Choroid plexus epithelial cell (primary cell): ENCODE measurements at places on chromosomes 2 and 18.
A peak's percentile ranks its signal among the peaks of the same experiment; 100 is the strongest.

DNA sequence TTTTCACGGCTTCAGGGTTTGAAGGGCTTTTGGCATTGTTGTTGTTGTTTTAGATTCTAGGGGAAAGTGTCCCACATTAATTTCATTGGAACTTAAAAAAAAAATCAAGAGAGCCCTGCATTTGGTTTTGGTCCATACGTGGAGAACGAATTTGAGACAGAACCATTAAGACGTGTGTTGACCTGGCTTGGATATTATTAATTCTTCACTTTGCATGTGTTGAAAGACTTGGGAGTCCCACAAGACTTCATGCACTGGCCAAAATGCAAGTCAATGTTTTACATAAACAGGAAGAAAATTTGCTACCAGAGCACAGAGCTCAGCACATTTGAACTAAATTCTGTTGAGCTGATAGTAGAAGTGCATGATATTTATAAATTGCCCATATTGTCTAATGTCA is 761.2 kb upstream of the ACVR2A start:
- no peak for DNase-seq

DNA sequence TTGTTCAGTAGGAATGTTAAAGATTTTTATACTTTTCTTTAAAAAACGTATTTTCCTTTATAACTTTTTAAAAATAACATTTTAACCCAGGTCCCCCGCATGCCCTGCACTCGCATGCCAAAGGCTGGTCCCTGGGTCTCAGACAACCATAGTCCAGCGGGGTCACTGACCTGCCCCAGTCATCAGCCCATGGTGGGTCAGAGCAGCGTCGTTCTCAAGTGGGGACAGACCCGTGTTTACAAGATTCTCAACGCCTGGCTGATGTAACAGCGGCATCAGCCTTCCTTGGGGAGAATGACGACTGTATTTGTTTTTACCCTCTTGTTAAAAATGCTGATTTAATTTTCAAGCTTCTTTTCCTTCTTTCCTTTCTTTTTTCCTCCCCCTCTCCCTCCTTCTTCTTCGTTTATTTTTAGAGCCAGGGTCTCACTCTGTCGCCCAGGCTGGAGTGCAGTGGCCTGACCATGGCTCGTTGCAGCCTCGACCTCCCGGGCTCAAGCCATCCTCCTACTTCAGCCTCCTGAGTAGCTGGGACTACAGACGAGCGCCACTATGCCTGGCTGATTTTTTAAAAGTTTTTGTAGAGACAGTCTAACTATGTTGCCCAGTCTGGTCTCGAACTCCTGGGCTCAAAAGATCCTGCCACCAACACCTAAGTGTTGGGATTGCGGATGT is 1.0 kb upstream of the EFHD1 start:
- no peak for DNase-seq

DNA sequence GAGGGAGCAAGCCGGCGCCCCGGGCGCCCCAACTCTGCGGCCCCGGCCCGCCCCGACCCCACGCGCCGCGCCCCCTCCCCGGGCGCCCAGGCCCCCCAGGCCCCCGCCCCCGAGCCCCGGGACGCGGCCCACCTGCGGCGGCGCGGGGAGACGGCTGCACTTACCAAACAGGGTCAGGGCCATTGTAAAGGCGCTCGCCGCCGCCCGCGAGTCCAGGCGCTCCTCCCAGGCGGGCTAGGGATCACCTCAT is 526 bp downstream of the CHN1 start:
- DNase-seq: no peak

GRCh38 chr2:183493040-183493439 is 368.8 kb downstream of the NUP35 start:
- DNase-seq: no peak

DNA sequence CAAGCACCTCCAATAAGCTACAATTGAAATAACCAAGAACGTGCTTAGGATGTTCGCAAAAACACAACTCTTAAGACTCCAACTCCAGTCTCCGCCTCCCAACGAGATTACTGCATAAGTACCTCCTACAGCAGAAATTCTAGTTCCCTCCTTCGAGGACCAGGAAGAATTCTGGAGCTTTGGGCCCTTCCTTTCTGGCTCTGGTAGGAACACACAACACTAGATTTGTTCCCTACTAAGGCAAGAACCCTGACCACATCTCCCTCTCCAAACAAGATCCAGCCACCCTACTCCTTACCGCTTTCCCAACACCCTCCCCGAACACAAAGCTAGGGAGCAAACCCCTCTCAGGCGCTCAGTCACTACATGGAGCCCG is 721 bp downstream of the ADAM17 start:
- peak; percentile 95 for DNase-seq

DNA sequence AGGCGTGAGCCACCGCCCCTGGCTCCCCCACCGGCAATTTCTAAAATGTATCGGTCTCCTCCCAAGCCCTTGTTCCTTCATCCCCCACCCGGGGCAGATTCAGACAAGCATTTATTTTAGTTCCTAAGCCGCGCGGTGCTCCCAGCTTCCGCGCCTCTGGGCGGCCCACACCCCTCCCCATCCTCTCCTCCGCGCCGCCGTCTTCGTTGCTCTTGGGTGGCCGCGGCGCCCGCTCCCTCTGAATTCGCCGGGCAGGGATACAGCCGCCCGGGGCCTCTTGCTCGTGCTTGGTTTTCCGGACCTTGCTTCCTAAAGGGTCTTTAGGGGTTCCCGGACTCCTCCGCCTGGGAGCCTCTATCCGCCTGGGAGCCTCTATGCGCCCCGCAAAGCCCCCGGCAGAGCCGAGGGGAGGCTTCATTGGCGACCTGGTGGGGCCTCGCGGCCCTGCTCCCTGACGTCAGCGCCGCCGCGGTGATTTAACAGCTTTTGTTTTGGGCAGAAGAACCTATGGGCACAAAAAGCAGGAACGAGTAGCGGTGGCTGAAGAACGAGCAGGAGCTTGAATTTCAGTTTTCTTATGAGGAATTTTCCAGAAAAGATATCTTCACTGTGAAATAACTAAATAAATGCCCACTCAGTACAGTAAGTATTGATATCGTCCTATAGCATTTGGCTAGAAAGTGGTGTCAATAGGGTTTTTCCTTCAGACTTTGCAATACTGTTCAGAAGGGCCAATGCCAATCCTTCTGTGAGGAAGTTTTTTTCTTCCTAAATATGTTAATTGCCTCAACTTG is 37.3 kb downstream of the PRKRA start:
- peak; percentile 74 for DNase-seq

- DNase-seq: no peak
Observed at GRCh38 chr2:203871371-203871983, 3.9 kb downstream of the CTLA4 start.

GRCh38 chr2:86372641-86373502 is 35.4 kb upstream of the REEP1 start:
- DNase-seq: peak; percentile 63

DNA sequence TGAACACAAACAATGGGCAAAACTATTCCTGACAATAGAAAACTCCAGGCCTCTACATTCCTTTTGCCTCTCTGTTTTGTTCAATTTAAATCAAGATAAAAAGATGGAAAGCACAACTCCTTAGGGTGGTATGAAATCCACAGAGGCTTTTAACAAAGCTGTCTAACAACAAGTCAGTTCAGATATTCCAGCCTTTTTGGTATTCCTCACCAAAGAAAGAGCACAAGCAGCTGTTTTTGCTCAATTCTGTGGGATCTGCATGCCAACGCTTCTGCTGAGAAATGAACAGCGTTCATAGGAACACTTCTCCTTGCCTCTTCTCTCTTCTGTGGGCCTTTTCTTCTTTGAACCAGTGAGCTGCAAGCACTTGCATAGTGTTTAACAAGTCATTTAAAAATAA is 411.6 kb upstream of the TCF4 start:
- DNase-seq: no peak

- DNase-seq: peak; percentile 99
Observed at GRCh38 chr2:233387667-233388528, 33.6 kb downstream of the DGKD start.

GRCh38 chr2:167212014-167212648 is 323.9 kb downstream of the XIRP2 start:
- DNase-seq: peak; percentile 78

GRCh38 chr2:25566694-25567093 is 106.7 kb downstream of the DTNB start:
- peak; percentile 65 for DNase-seq

DNA sequence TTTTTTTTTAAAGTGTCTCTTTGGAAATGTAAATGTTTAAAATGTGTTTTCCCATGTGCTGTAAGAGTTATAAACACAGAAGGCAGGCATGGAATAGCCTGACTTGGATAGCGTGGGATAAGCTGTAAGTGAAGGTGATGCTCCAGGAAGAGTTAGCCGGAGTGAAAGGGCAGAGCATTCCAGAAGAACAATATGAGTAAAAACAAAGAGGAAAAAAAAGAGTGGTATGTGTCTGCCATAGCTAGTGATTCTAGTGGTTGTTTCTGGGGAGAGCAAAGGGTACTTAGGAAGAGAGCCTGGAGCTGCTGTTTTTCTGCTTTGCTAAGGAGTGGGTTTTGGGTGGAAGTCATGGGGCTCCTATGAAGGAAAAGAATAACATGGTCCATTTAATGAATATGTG is 126.9 kb upstream of the DLGAP1 start:
- DNase-seq: no peak

- no peak for DNase-seq
Observed at GRCh38 chr18:21359746-21360145, 117.7 kb downstream of the GREB1L start.

GRCh38 chr18:67933271-67933670 is 416.8 kb upstream of the DSEL start:
- no peak for DNase-seq

DNA sequence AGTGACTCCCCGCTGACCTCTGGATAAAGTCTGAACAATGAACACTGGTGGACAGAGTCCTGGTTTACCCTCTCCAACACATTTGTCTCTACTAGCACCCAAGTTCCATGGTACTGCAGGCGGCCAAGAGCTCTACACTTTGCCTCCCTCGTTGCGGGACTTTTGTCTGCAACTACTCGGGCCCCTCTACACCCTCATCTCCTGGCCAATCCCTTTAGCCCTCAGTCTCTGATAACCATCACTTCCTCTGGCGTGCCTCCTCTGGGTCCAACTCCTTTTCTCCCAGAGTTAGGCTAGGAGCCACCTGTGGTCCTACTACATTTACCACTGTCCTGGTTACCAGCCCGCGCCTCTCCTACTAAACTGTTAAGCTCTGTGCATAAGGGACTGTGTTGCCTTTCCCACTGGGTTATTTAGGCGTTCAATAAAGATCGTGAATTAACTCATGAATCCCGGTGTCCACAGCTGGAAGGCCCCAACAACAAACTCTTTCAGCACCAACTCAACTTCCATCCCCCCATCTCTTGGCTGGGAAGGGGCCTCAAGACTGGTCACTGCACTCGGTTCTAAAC is 757 bp downstream of the HDHD2 start:
- no peak for DNase-seq

DNA sequence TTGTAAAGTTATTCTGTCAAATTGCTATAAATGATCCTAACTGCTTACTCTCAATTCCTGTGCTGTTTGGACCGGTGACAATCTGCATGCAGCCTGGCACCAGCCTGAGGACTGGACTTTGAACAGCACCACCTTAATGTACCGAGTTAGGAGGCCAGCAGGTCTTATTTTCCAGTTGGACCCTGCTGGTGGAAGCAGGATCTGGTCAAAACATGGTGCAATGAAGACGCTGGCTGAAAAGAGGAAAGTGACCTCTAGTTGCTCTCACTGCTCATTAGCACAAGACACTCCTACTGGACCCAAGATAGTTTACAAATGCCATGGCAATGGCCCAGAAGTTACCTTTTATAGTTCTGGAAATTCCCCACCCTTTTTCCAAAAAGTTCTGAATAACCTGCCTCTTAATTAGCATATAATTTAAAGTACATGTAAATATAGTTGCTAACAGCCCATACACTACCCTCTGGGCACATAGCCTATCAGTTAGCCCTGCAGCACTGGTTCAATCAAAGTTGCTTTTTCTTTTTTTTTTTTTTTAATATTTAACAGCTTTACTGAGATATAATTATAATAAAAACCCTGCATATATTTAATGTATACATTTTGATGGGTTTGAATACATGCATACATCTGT is 35.8 kb downstream of the RBKS start:
- no peak for DNase-seq

- DNase-seq: peak; percentile 100
Observed at GRCh38 chr18:54822872-54823845, 5.1 kb upstream of the RAB27B start.

- no peak for DNase-seq
Observed at GRCh38 chr18:46416706-46417638, 240.0 kb downstream of the LOXHD1 start.

- no peak for DNase-seq
Observed at GRCh38 chr2:132725148-132725547, 55.1 kb upstream of the LYPD1 start.

- DNase-seq: peak; percentile 35
Observed at GRCh38 chr2:16763493-16763899, 97.9 kb upstream of the CYRIA start.

DNA sequence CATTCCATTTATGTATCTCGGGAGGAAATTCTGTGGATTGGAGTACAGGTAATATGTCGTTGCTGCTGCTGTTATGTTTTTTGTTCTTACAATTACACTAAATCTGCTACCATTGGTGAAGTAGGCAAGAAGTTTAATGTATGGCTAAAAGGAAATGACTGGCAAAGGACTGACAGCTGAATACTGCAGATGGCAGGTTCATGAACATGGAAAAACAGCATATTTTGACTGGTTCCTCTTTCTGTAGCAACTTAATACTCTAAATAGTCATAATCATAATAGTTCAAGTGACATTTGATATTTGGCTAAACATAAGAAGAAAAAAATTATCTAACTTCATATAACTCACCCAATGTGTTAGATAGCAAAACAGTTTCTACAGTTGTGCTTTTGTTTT is 84.5 kb upstream of the PGAP1 start:
- DNase-seq: no peak

- no peak for DNase-seq
Observed at GRCh38 chr2:8146132-8147005, 535.5 kb upstream of the ID2 start.

DNA sequence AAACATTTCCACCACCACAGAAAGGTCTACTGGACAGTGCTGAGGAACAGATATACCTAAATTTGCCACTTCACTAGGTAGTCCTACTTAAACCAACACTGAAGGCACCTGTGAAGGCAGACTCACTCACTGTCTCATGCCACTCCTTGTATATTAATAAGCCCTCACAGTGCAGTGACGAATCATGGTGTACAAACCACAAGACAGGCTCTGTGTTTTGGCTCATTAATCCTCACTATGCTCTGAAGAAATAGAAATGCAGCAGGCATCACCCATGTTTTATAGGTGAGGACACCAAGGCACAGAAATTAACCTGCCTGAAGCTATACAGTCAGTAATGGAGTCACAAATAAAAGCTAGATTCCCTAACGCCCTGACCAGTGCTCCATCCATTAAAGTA is 44.3 kb downstream of the BARD1 start:
- no peak for DNase-seq
